Stimulated activated CD8-positive, alpha-beta memory T cell treated with anti-CD3 and anti-CD28 coated beads, Interleukin-4, amount 100 ng/mL, for 1 hour (primary cell): ENCODE measurements at places on chromosomes 6 and 20.

- DNase-seq = no peak
Measured at GRCh38 chr6:27879837-27880236, 32.4 kb downstream of the OR2B2 start.

- no peak for DNase-seq
Measured at GRCh38 chr20:25025986-25026605, 31.8 kb downstream of the ACSS1 start.

DNA sequence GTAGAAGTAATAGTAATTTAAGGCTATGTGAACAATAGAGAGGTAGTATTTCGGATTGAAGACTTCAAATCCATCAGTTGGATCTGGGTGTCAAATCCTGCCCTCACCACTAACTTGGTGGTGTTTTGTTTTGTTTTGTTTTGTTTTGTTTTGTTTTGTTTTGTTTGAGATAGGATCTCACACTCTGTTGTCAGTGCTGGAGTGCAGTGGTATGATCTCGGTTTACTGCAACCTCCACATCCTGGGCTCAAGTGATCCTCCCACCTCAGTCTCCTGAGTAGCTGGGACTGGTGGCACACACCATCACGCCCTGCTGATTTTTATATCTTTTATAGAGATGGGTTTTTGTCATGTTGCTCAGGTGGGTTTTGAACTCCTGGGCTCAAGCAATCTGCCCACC is 129.4 kb upstream of the ZNF217 start:
- DNase-seq = no peak

GRCh38 chr6:157054531-157054979 is 268.8 kb downstream of the TMEM242 start:
- DNase-seq = no peak

- DNase-seq = no peak
Measured at GRCh38 chr6:157575436-157576145, 194.6 kb downstream of the ZDHHC14 start.

- DNase-seq = no peak
Measured at GRCh38 chr6:1538369-1538768, 71.3 kb upstream of the FOXC1 start.

- no peak for DNase-seq
Measured at GRCh38 chr6:98470821-98471220, 363.6 kb upstream of the POU3F2 start.

GRCh38 chr20:35902545-35902941 is 51.8 kb downstream of the SCAND1 start:
- no peak for DNase-seq

DNA sequence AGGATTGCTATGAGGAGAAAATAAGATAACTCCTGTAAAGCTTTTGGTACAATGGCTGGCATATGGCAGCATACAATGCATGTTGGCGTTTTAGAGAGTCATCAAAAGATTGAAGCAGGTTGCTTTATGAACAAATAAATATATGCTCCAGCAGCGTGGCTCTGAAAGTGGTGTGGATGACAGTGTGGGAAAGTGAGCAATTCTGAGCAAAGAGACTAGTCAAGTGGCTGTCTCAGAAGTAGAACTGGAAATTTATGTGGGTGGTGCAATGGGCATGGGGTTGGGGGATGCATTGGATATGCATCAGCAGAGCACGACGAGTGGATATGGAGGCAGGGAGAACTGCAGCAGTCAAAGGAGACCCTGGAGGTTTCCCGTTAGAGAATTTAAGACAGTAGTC is 66.2 kb upstream of the PHACTR2 start:
- no peak for DNase-seq

DNA sequence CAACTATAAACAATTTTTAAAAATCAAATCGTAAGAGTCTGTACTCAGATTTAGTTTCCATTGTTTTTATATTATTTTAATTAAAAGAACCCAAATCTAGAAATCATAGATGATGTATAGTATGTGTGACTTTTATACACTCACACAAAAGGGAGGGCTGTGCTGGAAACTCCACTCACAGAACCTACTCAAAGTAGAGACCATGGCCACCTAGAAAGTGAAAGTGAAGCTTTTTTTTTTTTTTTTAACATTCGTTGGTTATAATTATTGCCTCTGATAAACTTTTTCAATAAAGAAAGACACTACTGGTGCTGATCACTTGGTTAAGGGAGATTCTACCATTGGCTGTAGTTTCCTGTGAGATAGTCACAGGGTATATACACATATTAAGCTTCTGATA is 37.9 kb upstream of the PRL start:
- DNase-seq = no peak

GRCh38 chr6:50936277-50936681 is 117.6 kb downstream of the TFAP2B start:
- DNase-seq = no peak

DNA sequence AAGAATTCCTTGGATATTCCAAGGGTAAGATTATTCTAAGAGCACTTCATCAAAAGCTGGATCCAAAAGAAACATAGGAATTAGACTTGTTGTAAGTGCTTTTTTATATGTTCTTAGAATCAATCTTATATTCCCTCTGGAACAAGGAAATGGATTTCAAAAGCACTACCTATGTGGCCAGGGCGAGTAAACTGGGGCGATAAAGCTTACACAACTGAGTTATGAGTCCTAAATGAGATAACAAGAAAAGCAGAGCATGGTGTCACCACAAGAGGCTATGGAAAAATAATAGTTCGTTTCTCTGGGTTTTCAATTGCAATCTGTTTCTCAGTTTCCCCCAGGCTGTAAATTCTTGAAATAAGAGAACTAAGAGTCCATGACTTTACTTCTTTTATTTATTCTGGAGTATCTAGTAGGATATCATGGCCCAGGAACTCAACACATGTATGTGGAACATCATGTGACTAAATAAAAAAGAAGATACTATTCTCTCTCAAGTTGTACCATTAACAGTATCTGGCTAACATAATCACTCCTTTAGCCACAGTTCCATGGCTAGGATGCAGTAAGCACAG is 51.5 kb downstream of the NUDT3 start:
- no peak for DNase-seq

DNA sequence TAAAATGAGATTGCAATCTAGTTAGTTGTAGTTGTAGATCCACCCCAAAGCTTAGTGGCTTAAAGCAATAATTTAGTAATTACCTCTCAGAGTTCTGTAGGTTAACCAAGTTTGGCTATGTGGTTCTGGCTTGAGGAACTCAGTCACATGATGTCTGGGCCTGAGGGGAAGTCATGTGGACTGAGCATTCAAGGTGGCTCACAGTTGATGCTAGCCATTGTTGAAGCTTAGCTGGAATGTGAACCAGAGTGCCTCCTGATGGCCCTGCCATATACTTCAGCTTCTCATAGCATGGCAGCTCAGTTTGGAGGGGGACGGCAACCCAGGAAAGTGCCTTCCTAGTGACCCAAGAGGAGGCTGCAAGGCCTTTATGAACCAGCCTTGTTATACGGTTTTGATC is 263.2 kb upstream of the RNF217 start:
- no peak for DNase-seq

DNA sequence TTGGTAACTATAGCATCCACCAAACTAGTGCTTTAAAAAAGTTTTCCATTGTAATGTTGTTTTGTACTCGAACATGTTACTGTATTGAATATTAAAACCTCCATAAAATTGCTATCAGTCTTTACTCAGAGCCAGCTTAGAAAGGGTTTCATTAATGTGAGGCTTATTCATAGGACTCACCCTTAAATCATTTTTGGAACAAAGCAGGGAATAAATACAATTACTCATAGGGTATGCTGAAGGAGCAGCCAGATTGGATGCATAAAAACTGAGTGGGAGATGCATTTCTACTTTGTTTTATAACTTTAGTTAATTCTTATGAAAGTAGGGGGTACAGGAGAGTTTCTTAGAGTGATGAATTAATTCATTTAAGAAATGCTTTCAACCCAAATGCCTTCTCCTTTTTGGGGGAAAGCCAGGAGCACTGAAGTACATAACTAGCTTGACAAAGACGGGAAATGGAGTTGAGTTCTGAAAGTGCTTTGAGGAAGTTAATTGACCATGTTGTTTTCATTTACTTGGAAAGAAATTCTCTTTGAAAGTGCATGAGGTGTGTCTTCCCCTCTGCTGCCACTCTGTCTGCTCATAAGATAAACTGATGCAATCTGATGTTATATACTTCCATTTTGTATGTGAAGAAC is 90.3 kb downstream of the RNF144B start:
- no peak for DNase-seq

GRCh38 chr6:130503146-130503545 is 137.3 kb downstream of the TMEM200A start:
- DNase-seq = no peak

- DNase-seq = no peak
Measured at GRCh38 chr6:167590193-167590592, 236.5 kb upstream of the AFDN start.

GRCh38 chr6:108123946-108124345 is 41.9 kb upstream of the NR2E1 start:
- DNase-seq = no peak

DNA sequence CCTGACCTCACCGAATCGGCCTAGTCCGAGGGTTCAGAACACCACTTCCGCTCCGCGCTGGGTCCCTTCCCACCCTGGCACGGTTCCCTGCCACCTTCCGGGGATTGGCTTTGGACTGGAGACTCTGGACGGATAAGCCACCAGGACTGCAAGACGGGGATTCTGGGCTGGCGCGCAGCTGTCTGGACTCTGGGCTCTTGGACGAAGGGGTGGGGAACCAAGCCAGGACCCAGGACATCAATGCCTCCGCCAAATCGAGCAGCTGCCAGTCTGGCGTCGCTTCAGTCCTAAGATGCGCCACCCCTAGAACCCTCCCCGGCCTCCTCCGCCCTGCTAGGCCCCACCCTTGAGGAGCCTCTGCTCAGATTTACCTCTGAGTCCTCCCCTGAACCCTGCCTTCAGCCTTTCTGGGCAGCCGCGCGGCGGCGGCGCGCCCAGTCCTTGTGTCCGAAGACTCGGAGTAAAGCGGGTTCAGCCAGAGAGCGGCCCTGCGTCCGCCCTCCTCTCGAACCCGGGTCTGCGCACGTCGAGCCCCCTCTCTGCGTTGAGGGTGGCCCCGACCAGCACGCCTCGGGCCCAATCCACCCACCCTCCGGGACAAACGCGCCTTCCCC is 1.2 kb downstream of the KCNK17 start:
- DNase-seq = no peak
